ENCODE measurements at places on chromosomes 7 and 10.

- no peak for DNase-seq
Observed at GRCh38 chr7:68730964-68731363, 867.3 kb upstream of the AUTS2 start.

DNA sequence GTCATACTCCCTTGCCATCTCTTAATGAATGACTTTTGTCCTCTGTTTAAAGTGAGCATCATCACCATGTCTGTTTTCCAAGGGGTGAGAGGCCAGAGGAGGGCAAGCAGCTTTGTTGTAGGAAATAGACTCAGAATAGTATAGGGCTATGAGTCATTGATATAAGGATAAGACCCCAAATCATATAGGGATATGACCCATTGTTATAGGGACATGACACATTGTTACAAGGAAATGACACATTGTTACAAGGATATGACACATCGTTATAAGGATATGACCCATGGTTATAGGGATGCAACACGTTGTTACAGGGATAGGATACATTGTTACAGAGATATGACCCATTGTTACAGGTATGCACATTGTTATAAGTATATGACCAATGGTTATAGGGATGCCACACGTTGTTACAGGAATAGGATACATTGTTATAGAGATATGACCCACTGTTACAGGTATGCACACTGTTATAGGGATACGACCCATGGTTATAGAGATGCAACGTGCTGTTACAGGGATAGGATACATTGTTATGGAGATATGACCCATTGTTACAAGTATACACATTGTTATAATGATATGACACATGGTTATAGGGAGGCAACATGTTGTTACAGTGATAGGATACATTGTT is 311.1 kb upstream of the ADARB2 start:
- no peak for DNase-seq

DNA sequence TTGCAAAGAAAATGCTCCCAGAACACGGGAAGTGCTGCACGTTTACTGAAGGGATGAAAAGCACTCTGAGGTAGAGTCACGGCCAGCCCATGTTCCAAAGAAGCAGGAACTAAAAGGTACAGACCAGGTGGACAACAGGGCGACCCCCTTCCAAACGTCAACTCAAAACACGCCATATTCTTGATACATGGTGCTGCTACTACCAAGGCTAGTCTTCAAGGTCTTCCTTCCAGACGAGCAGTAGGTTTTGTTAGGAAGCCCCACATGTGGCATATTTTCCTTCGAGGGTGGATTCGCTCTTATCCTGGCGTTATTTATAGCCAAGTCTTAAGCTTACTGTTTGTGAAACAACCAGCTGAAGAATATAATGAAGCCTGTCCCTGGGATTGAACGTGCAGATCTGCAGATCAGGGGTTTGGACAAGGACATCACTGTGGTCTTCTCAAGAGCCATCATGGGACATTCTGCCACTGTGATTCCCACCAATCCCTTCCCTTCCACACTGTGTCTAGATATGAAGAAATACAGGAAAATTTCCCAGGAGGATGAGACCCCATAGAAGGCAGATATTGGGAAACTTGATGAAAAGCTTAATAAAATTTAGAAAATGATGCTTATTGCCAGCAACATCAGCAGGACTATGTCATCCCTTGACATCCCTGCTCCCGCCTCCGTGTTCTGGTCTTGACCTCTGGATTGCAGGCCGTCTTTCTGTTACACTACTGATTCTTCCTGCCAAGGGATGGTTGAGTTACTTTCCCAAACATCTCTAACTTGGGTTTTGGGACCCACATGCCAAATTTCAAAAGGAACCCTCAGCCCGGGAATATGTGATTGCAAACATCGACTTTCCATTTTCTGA is 734.4 kb downstream of the PARD3 start:
- DNase-seq = no peak

DNA sequence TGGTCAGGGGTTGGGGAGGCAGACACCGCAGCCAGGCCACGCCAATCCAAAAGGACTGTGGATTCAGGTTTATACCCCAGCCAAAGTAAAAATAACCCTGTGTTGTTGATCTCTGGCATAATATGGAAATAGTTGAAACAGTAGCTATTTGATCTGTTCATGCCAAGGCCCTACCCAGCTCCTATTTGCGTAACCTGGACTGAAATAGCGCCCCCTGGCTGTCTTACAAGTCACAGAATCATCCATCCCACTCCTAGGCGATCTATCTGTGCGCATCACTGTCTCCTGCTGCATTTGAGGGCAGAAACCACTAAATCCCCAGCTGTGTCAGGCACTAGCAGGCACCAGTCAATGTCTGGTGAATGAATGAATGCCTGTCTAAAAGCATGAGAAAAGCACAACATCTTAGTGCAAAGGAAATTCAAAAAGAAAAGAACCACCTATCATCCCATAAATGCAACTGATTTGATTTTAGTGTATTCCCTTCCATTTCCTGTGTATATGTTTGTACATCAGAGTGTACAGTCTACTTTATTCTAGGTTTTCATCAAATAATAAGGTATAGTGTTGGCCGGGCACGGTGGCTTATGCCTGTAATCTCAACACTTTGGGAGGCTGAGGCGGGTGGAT is 160.0 kb downstream of the SLIT1 start:
- DNase-seq = no peak

DNA sequence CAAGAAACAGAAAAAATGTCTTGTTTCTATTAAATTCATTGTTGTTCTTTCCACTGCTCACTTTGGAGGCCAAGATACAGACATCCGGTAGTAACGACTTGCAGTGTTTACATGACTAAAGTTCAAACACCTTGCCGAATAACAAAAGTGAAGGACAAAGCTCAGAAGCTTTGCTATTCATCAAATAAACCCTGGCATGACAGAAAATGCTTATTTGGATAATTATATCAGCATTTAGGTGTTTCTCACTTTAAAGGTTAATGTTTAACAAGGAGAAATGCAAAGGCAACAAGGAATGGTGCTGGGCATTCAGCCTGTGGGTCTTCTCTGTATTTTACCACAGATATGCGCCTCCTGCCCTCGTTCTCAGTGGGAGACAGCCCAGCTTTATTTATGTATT is 5.4 kb upstream of the PTF1A start:
- no peak for DNase-seq

- no peak for DNase-seq
Observed at GRCh38 chr10:97365761-97366351, 31.3 kb upstream of the FRAT2 start.

GRCh38 chr7:95687759-95688343 is 84.5 kb upstream of the DYNC1I1 start:
- no peak for DNase-seq

DNA sequence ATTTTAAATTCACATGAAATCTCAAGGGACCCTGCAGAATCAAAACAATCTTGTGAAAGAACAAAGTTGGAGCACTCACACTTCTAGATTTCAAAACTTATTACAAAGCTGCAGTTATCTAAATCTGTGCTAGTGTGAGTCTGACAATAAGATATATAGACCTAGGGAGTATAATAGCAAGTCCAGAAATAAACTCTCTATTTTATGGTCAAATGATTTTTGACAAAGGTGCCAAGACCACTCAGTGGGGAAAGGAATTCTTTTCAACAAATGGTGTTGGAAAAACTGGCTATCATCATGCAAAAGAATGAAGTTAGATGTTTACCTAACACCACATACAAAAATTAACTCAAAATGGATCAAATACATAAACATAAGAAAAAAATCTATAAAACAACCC is 68.2 kb downstream of the TFEC start:
- DNase-seq = no peak

DNA sequence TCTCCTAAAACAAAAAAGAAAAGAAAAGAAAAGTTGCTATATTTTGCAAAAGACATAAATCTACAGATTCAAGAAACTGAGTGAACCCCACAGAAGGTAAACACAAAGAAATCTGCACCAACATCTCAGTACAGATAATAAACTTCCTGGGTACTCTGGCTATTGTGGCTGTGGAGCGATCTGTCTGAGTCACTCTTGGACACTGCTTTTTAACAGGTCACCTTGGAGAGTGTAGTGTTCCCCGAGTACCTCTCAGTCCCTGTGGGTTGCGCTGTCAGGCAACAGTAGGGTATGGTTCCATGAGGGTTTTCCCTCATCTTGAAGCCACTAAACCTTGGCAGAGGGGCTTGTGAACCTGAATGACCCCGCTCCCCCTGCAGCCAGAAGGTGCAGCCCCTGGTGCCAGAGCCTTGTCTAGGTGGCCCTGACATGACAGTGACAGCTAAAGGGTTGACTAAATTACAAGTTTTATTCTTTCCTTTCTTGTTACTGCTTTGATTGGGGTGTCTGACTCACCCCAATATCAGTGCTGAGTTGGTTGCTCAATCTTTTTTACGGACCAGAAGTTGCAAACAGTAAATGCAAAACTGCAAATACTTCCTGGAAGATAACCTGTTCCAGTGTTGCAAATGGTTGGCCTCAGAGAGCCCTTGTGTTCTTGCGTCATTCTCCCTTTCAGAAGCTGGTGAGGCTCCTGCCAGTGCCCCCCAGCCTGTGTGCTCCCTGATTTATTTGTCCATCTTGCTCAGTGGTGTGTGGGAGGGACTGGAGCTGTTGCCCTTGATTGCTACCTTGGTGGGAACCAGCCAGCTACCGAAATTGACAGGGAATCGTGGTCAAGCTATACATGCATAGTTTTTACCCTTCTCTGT is 30.6 kb downstream of the POR start:
- no peak for DNase-seq

DNA sequence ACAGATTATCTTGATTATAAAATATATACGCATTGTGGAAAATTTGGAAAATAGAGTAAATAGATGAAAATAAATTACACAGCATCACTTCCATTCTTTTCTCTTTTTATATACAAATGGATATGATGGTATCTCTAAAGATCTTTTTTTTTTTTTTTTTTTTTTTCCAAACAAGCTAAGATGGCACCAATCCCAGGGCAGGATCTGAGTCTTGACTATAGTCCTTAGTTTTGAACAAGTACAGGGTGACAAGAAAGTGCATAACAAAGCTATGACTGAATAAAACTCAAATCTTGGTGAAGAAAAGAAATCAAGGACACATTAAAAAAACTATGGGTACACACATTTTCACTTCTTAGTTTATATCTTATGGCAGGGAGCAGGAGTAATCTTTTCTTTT is 42.6 kb upstream of the FAM133B start:
- no peak for DNase-seq

GRCh38 chr10:78255796-78256638 is 222.4 kb downstream of the RPS24 start:
- DNase-seq = peak; percentile 88

DNA sequence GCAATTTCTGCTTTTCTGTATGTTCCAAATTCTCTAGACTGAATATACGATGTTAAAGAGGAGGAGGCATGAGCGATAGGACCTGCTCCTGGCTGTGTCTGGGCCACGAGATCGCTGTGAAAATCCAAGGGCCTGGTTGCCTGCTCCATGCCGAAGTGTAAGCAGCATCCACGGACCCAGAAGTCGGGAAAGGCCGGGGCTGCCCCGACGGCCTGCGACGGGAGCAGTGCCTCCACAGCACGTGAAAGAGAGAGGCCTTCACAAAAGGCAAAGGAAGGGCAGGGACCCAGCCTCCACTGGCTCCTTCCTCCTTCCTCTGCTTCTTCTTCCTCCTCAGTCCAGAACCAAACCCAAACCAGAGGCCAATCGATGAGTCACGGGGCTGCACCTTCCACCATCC is 122.9 kb upstream of the MGMT start:
- no peak for DNase-seq

DNA sequence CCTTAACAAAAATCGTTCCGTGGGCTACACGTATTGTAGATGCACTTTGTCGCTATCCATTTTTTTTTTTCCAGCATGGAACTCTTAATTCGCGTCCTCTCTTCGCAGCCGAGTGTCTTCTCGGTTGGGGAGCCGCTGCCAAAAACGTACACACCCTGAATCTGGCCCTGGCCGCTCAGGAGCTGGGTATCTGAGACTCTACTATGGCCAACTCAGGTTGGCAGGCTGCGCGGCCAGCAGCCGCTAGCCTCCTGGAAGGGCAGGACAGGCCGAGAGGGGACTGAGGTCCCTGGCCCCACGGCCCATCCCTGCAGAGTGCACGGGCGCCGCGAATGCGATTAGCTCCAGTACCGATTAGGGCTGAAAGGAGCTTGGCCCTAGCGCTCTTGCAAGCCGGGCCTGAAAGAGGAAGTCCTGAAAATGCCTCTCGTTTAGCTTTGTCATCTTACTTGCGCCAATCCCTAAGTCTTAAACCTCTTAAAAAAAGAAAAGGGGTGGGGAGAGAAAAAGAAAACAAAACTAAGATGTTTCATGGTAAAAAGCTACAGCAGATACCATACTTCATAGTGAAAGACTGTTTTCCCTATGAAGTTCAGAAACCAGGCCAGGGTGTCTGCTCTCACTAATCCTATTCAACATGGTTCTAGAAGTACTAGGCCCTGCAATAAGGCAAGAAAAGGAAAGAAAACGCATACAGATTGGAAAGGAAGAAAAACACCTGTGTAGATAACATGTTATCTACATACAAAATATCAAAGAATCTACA is 113.2 kb upstream of the RHEB start:
- no peak for DNase-seq

All from SW 1271 (cell line).